ENCODE measurements at places on chromosomes 3 and 15.
A peak's percentile ranks its signal among the peaks of the same experiment; 100 is the strongest.

DNA sequence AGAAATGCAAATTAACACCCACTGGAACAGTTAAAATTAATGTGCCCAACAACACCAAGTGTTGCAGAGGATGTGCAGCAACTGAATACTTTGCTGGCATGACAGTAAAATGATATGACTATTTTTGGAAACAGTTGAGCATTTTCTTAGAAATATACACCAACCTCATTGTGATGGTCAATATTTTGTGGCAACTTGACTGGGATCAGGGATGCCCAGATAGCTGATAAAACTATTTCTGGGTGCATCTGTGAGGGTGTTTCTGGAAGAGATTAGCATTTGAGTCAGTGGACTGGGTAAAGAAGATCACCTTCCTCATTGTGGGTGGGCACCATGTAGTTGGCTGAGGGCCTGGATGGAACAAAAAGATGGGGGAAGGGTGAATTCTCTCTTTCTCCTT lies 57.9 kb downstream of the RPLP1 start:
- no peak for DNase-seq

GRCh38 chr3:136818769-136819391 lies at the start of gene SLC35G2:
Gene SLC35G2 (plus strand): TSS chr3:136819126. CDS start chr3:136854461, 35,335 bp downstream.
- peak; percentile 36 for DNase-seq

- no peak for DNase-seq
Measured at GRCh38 chr3:145224886-145225285, 936.1 kb downstream of the PLOD2 start.

DNA sequence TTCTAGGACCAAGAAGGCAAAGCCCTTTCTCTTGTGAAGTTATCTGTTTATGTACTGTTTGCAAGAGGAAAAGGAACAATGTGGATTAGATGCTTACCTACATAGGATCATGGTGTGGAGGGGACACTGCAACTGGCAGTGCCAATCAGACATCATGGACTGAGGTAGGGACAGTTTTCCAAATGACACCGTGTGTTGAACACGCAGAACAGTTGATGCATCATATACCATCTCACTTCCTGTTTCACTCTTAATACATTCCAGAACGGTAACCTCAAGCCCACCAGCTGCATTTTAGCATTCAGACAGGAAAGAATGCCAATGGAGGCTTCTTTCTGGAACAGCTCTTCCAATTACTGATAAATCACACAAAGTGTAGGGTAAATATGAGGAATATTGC lies 397.7 kb upstream of the LMCD1 start:
- no peak for DNase-seq

- DNase-seq: peak; percentile 16
Measured at GRCh38 chr3:186361762-186362536, at the start of gene DGKG. Gene DGKG (minus strand): TSS chr3:186362234. CDS start chr3:186320459, 41,775 bp downstream.
